ENCODE measurements at places on chromosomes 1 and 21.

GRCh38 chr1:153390938-153391710 is at the start of gene S100A8:
Gene S100A8 (minus strand): TSS chr1:153391073. CDS start chr1:153390535, 538 bp downstream.
- DNase-seq: peak; percentile 88

DNA sequence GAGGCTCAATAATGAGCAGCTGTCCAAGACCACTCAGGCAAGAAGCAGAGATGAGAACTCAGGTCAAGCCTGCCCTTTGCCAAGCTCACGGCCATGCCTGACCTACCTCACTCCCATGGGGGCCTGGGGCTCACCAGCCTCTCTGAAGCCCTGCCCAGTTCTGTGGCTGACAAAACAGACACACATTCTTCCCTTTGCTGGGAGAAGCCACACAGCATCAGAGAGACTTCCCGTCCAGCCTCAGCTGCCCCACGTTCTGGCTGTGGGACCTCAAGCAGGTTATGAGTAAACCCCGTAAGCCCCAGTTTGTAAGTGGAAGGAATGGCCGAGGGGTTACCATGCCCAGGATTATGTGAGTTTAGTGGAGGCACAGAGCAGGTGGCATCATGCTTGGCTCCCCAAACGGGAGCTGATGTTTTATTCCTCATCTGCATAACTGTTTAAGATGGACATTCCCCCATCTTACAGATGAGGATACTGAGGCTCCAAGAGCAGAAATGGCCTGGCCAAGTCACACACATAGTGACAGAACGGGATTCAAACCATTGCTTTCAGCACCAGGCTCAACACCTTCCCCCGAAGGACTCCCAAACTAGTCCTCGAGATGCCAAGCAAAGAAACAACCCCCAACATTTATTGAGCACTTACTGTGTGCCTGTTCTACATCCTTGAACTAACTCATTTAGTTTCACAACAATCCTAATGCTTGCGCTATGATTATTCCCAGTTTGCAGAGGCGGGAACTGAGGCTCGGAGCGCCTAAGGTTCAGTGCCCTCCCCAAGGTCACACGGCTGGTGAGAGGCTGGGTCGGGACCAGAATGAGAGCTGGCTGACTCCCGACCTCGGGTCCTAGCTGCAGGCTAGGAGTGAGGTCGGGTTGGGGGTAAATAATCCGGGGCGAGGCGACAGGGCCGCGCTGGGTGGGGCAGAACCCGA is 49.1 kb upstream of the LAPTM5 start:
- no peak for DNase-seq

GRCh38 chr21:44899768-44900558 is 20.7 kb downstream of the ITGB2 start:
- DNase-seq: no peak

GRCh38 chr1:60988891-60989290 is 93.5 kb upstream of the NFIA start:
- no peak for DNase-seq

DNA sequence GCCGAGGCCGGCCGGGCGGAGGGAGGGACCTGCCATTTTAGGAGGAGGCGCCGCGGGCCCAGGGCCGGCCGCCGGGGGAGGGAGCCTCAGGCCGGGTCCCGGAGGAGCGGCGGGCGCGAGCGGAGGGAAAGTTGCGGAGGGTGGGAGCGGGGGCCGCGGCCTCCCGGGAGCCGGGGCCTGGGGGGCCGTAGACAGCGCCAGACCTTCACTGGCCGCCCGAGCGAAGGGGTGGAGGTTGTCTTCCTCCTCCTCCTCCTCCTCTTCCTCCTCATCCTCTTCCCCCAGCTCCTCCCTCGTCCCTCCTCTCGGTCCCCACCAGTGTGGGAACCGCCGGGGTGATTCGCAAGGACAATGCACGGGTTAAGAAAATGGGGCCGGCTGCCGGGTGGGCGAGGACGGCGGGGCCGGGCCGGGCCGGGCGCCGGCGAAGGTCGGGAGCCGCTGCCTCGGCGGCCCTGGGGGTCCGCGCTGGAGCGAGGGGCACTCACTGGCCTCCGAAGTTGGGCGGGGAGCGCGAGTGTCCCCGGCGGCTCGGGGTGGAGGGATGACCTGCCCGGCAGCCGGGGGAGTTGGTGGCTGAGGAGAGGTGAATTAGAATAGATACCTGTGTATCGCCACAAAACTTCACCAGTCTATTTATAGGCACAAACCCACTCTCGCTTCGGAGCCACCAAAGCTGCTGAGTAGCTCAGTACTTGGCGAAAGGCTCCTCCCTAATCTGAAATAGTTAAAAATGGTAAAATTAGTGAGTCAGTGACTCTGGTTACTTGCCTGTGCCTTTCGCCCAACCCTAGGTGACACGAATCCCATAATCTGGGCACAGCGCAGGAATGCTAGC is 1.3 kb downstream of the DYRK1A start:
- peak; percentile 37 for DNase-seq

DNA sequence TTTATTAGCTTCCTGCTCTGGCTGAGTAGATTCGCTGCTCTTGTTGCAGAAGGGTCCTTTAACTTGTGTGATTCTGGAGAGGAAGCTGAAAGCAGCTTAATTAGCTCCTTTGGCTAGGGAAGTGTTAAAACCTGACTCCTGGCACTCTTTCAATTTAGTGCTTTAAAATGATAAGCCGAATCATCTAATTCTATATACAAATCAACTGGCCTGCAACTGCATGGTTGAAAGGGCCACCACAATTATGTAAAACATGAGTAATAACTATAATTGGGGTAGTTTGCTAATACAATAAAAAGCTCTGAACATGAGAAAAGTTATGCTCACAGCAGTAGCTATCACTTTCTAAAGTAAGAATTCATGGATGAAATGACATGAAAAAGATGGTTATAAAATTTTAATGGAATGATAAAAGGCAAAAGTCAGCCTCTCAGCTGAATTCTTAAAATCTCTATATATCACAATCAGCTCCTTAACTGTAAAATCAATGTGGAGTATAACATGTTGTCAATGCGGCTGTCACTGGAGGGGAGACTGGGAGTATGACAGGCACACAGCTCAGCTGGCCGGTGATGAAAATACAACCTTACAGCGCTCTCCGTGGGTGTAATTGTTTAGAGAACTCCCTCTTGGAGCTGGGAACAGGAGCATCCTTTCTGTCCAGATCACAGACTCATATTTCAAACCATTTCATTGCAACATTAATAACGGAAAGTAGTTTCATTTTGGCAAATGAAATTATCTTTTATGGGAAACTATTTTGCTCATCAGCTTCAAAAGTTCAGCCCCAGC is 324.4 kb downstream of the KCTD3 start:
- DNase-seq: no peak

DNA sequence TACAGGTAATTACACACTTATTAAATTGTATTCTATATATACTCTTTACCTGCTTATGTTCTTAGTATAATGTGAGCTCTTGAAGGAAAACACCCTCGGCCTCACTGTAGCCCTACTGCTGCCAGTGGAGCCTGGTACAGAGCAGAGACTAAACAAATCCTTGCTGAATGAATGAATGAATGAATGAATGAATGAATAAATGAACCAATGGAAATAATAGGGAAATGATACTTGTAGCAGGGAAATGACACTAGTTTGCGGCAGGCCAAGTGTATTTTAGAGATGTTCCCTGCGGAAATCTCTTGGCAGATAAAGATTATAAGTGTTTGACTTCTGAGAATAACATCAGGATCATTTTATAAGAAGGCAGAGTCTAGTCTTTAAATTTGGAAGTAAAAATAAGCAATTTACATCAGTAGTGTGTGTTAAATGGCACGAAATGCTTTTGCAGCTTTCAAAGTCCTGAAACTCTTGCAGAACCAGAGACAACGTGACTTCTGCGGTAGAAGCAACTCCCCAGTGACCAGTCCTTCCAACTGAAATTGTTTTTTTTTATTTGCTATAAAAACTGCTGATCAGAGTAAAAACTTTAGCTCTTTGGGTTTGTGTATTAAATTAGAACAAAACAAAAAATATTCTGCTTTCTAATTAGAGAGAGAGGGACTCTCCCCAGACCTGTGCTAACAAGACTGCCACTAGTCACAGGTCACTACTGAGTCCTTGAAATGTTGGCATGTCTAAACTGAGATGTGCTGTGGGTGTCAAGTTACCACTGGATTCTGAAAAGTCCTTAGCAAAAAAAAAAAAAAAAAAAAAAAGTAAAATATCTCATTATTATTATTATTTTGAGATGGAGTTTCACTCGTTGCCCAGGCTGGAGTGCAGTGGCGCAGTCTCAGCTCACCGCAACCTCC is 199.3 kb upstream of the MAP1LC3C start:
- no peak for DNase-seq

DNA sequence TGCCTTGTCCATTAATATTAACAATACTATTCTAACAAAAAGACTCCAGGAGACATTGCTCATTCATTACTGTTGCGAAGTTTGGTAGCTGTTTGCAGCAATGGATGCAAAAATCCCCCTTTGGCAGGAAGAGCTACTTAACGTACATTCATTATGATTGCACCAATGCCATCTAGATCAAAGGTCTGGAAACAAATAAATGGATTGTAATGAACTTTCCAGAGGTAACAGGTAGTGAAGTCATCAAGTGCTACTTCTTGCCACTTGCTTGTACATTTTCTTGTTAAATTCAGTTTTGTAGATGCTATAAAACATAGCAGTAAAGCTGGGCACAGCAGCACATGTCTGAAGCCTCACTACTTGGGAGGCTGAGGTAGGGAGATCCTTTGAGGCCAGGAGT is 93.9 kb downstream of the DDAH1 start:
- no peak for DNase-seq

DNA sequence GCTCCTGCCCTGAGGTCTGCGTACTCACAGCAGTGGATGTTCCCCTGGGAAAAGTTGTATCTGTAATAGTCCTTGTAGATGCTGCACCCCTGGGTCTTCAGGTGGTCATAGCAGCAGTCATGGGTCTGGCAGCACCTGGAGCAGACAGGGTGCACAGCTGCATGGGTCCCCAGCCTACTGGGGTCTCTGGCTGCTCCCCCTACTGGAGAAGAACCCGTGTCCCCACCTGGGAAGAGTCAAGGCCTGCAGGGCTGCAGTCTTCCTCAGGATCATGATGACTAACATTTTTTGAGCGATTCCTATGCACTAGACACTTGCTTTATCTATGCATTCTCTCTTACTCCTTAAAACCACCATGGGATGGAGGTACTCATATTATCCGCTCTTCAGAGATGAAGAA is 3.9 kb downstream of the PLA2G2D start:
- DNase-seq: no peak

GRCh38 chr1:185917646-185918045 is 183.5 kb downstream of the HMCN1 start:
- no peak for DNase-seq

DNA sequence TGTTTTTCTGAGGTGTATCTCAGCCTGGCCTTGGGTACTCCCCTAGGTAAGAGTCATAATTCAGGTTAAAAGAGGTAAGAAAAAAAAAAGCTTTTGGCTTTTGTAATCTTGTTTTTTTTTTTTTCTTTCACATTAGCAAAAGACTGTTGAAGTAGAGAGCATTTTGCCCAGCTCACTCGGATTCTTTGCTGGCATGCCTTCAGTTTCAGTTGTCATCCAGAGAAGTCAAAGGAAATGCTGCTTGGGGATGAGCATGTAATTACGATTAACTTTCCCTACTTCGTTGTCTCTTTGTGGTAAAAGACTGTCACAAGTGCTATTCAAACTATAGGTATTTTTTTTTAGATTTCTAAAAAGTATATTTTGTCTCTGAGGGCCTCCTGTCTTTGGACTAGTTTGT is 6.3 kb downstream of the BACH1 start:
- no peak for DNase-seq

GRCh38 chr1:33524586-33524985 is 52.1 kb downstream of the ZSCAN20 start:
- DNase-seq: peak; percentile 4

- no peak for DNase-seq
Observed at GRCh38 chr1:172642970-172643369, 15.9 kb upstream of the FASLG start.

DNA sequence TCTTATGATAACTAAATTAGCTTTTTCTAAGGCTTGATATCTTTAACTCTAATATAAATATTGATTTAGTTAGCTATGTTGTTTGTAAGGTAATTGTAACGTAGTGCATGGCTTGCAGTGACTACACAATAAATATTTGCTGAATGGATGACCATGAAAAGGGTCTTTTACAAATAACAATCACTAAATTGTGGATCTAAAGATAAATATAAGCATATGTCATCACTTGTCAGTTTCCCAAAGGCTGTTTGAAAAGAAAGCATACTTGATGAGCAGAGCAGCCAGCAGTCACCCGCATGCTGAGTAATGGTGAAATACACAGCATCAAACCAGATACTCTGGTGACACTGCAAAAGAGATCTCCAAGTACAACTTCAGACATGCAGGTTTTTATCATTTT is 92.5 kb upstream of the FMN2 start:
- DNase-seq: no peak

DNA sequence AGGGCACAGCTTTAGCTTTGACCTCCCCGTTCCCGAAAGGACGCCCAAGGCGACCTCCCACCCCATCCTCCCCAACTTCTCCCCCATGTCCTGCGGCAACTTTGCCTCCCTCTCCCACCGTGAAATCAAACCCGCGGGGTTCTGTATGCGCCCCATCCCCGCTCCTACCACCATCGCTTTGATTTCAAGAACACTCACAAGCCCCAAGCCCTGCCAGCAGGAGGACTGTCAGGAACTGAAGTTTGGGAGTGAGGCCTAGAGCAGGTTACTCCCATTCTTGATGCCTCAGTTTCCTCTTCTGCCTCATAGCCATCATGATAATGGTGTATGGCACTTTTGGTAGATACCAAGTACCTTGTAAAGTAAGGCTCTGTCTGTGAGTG is 2.3 kb downstream of the PTPRU start:
- DNase-seq: no peak

- peak; percentile 66 for DNase-seq
Observed at GRCh38 chr1:224763126-224763775, 147.1 kb downstream of the CNIH3 start.

GRCh38 chr1:6093071-6093470 is 47.4 kb downstream of the KCNAB2 start:
- peak; percentile 64 for DNase-seq

DNA sequence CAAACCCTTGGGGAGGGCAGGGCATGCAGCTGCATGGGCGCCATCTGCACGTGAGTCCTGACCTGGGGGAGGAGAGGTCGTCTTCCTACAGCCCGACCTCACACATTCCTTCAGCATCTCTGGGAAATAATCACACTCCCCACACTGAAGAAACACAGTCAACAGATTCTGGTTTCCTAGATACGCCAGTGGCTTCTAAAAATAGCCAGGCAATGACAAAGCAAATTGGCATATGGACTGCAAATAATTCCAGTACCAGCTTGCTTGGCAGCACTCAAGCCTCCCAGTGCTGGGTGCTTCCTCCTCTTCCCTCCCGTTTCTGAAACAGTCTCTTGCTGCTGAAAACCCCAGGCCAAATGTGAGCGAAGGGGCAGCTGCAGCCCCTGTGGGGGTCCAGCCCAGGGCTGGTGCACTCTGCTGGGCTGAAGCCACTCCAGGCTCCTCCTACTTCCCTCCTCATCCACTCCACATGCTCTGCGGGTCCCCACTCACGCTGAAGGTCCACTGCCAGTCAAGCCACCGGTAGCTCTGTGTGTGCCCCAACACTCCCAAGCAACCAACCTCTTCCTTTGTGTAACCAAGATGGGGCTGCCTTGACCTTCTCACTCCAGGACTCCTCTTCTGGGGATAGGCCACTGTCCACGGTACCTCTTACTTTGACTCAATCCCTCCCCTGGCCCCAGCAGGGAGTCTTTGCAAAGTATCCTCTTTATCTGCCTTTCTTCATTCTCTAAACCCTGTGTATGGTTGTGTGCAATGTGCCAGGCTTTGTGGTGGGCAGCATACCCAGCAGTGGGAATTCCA is 69.0 kb downstream of the KCND3 start:
- DNase-seq: no peak

- peak; percentile 12 for DNase-seq
Observed at GRCh38 chr1:9058465-9058864, 11.0 kb downstream of the SLC2A5 start.

- DNase-seq: no peak
Observed at GRCh38 chr1:175865041-175865766, 121.8 kb upstream of the TNR start.

All from inflammatory macrophage treated with lipopolysaccharide for 1 hour (primary cell).